ENCODE measurements at places on chromosomes 16 and 17.

- DNase-seq = no peak
These were observed 24.9 kb downstream of the HSD17B2 start for GRCh38 chr16:82059983-82060421.

DNA sequence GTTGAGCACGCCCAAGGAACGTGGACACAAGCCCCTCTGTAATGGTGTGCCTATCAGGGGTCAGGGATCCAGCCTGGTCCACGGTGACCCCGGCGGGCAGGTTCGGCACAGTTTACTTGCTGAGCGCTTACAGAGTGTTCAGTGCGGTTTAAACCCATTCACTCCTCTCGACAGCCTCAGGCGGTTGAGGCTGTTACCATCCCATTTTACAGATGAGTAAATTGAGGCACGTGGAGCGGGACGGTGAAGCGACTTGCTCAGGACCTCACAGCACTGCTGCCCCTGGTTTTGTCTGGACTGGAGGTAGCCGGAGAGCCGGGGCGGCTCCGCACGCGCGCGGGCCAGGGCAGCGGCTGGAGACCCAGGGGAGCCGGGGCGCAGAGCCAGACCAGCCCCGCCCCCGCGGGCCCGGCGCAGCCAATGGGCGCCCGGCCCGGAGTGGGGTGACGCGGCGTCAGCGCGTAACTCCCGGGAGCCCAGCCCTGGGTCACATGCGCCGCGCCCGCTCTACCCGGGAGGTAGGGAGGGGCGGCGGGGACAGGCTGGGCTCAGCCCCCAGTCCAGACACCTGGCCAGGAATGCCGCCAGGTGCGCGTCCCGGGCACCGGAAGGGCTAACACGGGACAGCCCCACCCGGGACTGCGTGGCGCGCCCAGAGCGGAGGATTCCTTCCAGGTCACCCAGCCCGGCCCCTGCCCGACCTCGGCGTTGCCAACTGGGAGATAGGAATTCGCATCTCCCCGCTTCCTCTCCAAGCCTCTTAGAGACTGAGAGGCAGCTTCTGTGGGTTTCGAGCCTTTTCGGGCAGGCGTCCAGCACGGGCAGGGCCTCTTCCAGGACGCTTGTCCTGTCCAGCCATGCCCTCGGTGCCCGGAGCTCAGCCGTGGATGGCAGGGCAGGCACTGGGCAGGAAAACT, 3.3 kb upstream of the SREBF1 start:
- no peak for DNase-seq

DNA sequence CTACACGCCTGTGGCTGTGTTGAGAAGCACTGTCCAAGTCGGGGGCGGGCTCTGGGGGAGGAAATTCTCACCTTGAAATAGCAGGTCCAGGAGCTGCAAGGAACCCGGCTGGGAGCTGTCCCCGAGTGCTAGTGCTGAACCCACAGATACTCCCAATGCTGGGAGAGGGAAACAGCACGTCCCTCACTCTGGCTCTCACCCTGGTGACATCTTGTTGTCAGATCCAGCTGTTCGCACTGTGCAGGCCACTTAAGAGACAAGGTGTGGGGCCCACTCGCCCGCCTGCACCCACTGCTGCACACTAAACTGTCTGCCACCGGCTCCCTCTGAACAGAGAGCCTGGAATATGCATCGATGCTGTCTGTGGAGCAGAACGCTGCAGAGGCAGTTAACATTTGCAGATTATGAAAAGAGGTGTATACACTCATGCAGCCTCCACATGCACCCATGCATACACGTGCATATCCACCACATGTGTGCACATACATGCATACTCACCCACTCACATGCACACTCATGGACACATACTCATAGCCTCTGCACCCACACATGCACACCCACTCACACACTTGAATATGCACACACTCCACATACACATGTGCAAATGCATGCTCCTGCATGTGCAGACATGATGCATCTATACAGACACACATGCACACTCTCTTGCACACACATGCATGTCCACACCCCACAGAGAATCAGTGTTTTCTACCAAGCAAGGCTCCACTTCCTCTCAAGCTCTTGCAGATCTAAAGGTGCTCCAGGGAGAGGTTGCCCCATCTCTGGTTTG, 42.0 kb downstream of the MGAT5B start:
- DNase-seq = no peak

DNA sequence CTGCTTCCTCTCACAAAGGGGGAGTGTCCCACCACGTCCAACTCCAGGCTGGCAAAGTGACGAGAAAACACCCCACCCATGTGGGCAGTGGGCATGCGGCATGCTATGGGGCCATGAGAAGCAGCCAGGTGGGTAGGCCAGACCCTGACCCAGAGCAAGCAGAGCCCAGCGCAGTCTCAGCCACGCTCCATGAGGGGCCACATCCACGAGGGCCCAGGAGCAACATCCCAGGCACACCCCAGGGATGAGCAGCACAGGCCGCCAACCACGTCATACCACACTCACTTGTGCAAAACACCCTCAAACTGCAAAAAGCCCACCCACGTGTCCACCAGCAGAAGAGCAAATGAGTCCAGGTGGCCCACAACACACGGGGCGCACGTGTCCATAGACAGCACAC, 117.0 kb downstream of the ZNF778 start:
- no peak for DNase-seq

DNA sequence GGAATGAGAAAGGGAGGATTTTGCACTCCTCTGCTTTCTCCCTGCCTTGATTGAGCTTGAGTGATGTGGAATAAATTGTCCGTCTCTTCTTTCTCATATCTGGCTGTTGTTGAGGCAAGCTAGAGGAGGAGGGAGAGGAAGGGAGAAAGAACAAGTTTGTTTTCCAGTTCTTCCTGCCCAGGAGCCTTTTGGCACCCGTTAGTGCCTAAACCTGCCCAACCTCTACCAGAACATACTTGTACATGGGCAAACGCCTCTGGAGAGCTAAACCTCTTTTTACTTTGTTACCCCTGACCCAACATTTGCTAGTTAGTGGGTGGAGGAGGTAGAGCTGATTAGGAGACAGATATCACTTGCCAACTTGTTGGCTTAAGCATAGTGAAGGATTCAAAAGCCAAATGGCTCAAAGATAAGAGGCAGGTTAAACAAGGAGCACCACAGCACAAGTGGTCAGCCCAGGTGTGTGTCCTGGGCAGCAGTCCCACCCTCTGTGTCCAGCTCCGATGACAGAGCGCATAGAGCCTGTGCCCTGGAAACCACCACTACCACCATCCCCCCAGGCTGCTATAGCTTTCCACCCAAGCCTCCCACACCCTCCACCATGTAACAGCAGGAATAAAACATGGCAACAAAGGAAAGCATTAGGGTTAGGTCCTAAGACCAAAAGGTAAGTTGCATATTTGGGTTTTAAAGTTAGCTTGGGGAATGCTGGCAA, 6.5 kb downstream of the ODF4 start:
- no peak for DNase-seq

DNA sequence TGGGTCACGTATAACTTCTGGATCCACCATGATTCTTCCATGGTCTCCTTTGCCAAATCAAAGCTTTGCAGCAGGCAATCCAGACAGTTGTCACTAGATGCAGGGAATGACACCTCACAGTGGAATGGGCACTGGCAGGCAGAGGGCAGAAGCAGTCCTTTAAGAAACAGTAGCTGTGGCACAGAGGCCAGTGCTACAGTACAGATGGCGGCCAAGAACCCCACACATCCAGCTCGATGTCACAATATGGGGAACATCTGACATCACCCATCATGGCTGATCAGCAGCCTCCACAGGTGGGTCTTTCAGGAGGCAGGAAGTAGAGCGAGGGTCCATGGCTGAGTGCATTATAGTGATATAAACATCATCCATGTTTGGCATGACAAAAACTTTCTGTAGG, 18.8 kb upstream of the ERN1 start:
- no peak for DNase-seq

DNA sequence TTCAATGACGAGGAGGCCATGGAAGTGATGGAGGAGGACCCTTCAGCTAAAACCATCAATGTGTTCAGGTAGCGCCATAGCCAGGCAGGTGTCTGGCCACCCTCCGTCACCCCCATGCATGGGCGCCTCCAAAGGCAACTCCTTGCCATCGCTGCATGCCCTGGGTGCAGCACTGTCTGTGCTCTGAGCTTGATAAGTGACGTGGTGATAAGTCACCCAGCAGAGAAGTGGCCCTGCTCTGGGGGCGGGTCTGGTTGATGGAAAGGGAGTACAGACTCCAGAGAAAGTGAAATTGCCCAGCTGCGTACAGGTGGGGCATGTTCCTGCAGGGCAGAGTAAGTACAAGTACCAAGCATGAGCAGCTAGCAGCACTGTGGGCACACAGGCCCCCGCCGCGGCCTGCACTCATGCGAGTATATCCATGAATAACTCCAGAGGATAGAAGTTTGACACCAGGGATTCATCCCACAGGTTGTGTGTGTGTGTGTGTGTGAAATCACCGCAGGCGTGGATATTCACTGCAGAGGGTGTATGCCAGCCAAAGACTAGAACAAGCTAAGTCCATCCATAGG, 13.1 kb downstream of the DNAI2 start:
- no peak for DNase-seq

DNA sequence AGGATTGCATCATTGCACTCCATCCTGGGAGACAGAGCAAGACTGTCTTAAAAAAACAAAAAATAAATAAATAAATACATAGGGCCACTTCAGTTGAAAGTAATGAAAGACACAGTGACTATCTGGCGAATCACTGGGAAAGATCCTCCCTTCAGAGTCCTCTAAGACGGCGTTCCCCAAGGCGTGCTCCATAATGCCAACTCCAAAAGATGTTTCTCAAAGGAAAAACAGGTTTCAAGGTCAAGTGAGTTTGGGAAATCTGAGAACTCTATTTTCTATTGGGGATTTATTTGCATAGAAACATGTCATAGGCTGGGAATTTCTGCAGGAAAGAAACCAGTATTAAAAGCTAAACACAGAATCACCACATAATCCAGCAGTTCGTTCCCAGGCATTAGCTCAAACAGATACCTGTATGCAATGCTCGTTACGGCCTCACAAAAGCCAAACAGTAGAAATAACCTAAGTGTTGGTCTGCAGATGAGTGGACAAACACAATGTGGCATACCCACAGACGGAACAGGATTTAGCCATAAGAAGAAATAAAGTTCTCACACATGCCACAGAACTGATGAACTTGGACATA, 7.9 kb downstream of the KLHDC4 start:
- no peak for DNase-seq

DNA sequence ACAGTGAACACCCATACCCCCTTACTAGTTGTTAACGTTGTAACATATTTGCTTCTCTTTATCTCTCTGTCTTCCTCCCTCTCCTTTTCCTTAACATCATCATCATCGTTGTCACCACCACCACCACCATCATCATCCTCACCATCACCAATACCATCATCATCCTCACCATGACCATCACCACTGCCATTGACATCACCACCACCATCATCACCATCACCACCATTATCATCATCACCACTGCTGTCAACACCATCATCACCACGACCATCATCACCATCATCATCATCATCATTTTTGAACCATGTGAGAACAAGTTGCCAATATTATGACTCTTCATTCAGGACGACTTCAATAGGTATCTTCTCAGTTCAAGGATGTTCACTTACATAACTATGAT, 35.5 kb downstream of the SHISA6 start:
- no peak for DNase-seq

DNA sequence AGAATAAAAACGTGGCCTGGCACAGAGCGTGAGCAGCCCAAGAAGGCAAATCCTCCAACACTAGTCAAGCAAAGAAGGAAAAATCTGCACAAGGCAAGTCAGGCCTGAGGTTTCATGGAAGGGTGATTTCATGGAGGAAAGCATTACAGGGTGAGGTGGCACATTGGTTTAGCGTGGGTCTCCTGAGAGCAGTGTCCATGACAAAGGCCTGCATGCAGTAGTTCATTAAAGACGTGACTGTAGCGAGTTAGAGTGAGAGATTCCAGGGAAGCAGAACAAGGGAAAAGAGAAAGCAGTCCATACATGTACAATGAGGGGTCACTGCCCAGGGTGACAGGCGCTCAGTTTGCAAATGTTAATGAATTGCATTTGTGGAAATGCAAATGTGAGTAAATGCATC, 285.0 kb upstream of the ERCC4 start:
- DNase-seq = no peak

- no peak for DNase-seq
These were observed 4.3 kb upstream of the CLEC19A start for GRCh38 chr16:19281246-19281645.

DNA sequence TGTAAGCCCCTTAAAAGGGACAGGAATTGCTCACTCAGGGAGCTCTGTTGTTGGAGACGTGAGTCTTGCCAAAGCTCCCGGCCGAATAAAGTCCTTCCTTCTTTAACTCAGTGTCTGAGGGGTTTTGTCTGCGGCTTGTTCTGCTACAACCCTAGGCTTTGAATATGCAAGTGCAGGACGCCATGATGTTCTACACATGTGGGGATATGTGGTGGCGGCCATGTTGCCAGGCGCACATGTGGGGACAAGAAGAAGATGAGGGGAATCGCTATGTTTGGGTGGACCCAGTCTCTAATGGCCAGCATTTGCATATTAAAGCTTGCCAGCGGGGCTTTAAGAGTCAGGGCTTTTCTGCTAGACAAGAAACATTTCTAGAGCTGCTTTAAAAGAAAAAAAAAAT, 96.8 kb upstream of the CA10 start:
- no peak for DNase-seq

DNA sequence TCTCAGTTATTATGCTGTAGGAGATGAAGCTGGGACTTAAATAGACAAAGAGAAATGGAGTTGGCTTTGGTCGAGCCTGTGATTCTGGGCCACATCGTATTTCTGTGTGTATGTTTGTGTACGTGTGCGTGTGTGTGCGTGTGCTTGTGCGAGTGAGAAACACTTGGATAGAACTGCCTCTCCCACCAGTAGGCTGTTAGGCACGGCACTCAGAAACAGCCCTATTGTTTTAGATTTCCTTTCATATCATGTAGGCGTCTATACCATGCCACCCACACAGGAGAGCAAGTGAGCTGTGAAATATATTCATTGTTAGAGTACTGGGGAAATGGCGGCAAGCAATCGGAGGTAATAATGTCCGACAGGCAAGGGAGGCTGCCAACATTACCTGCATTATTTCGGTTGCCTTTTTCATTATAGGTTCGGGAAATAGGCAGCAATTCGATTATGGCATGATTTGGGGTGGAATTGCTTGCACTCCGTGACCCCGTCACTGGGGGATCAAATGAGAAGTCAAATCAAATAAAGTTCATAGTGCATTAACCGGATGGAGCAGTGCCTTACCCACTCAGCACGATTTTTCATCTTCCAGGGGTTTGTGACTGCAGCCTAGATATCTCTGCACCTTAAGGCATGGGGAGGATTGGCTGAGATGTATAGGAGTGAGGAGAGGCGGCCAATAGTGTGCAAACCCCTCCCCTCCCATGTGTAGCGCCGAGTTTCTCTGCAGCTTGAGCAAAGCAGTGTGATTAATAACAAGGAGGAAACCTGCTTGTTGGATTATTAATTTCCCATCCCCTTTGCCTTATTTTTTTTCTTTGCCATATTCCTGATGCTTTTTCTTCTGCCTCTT, 89.6 kb downstream of the RBFOX1 start:
- DNase-seq = no peak

GRCh38 chr16:29744541-29745101, 1.2 kb downstream of the C16orf54 start:
- DNase-seq = no peak

GRCh38 chr17:73550556-73550955, 93.7 kb downstream of the SDK2 start:
- DNase-seq = no peak

- DNase-seq = no peak
These were observed 14.7 kb downstream of the TMEM11 start for GRCh38 chr17:21199311-21199710.
